ENCODE measurements at places on chromosomes 11 and 22. TPM values are rescaled to one million over a fixed set of nuclear protein-coding genes. Genes with fewer than 3 reads are reported as not detected.
A peak's percentile ranks its signal among the peaks of the same experiment; 100 is the strongest.

POU2AF2 gene
- not detected for total RNA-seq

DNA sequence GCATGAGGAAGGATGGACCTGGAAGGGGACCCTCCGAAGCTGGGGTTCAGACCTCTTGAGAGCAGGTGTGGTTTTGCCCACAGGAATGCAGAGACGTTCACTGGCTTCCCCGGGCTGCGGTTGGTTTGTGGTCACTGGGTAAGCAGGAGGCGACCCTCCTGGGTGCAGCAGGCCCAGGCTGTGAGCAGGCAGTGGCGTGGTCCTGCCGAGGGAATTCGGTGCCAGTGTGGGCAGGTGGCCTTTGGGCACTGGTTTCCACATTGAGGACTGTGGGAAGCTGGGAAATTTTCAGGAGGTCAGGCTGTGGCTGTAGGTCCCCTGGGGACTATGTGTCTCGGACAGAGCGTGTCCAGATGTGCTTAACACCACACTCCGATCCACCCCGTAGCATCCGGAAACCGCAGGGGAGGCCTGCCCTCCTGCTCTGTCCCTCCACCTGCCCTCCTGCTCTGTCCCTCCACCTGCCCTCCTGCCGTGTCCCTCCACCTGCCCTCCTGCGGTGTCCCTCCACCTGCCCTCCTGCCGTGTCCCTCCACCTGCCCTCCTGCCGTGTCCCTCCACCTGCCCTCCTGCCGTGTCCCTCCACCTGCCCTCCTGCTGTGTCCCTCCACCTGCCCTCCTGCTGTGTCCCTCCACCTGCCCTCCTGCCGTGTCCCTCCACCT, 27.5 kb downstream of the TPCN2 start:
- H3K4me3 ChIP-seq: no peak overlapping the region
- H3K27ac ChIP-seq: no peak overlapping the region
- H3K4me1 ChIP-seq: no peaks in the 10 kb centered on the region
- peaks cover 2% of the 10 kb centered on the region for H3K36me3 ChIP-seq

GRCh38 chr11:9208726-9209501, 56.2 kb downstream of the DENND5A start:
- peak overlapping the region; percentile 61 for H3K4me3 ChIP-seq
- peak overlapping the region; percentile 82 for H3K27ac ChIP-seq
- H3K36me3 ChIP-seq: no peaks in the 10 kb centered on the region
- peak; percentile 42 for DNase-seq
- H3K27me3 ChIP-seq: no peaks in the 10 kb centered on the region

GRCh38 chr11:88281317-88281712, 56.2 kb downstream of the CTSC start:
- no peak for DNase-seq
- no peaks in the 10 kb centered on the region for H3K27me3 ChIP-seq
- H3K4me3 ChIP-seq: no peak overlapping the region
- H3K4me1 ChIP-seq: no peaks in the 10 kb centered on the region

GRCh38 chr22:17858033-17858432, 83.8 kb upstream of the BID start:
- H3K27me3 ChIP-seq: no peaks in the 10 kb centered on the region
- H3K27ac ChIP-seq: no peak overlapping the region
- peaks cover 3% of the 10 kb centered on the region for H3K4me1 ChIP-seq
- H3K36me3 ChIP-seq: peaks cover 9% of the 10 kb centered on the region
- no peak overlapping the region for H3K4me3 ChIP-seq
